T-helper 22 cell (primary cell): ENCODE measurements at places on chromosomes 1 and 21.

- DNase-seq, result no peak
Measured at GRCh38 chr1:246569248-246570238, 3.3 kb downstream of the CNST start.

DNA sequence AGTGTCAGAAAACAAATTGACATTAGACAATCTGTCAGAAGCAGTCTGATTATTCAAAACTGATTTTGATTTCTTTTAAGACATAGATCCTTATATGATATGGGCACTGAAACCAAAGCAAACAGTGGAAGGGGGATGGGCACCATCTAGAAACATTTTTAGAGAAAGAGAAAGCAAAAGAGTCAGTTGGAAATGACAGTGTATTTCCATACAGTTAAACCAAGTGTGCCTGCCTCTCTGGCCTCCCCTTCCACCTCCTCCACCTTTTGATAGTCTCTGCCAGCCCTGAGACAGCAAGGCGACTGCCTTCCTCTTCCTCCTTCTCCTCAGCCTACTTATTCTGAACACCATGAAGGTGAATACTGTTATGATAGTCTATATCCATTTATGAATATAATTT, 949.7 kb downstream of the AMY1C start:
- DNase-seq, result no peak

GRCh38 chr1:11598461-11598860, 55.8 kb downstream of the FBXO2 start:
- no peak for DNase-seq

DNA sequence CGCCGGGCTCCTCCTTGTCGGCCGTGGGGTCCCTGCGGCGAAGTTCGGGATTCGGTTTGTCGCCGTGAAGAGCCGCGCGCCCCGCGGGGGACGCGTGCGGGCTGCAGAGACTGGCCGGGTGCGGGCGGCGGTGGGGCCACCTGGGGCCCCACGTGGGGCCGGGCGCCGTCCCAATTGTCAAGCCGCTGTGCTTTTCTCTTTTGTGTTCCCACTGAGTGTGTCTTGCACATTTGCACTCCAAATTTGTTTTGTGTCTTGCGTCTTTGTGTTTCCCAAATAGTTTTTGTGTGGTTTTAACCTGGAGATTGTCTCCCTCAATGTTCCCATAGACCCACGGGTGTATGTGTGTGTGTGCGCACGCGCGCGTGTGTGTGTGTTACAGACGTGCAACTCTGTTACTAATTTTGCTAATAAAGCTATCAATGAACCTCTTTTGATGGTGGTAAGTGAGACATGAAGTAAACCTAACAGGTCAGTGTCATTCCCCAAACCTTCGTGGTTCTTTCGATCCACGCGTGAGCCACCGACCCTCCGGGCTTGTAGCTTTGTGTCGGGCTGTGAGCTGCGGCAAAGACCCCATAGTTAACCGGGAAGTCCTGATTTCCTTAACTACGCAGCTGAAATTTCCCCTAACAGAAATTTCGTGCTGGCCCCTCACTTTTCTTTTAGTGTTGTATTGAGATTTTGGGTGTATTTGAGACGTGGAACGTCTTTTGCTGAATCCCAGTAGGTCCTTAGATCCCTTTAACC, 708 bp downstream of the PRDM2 start:
- DNase-seq, result peak; percentile 6

GRCh38 chr21:38639571-38640354, 141.5 kb upstream of the ERG start:
- no peak for DNase-seq

- no peak for DNase-seq
Measured at GRCh38 chr1:11101347-11101746, 1.7 kb upstream of the EXOSC10 start.

DNA sequence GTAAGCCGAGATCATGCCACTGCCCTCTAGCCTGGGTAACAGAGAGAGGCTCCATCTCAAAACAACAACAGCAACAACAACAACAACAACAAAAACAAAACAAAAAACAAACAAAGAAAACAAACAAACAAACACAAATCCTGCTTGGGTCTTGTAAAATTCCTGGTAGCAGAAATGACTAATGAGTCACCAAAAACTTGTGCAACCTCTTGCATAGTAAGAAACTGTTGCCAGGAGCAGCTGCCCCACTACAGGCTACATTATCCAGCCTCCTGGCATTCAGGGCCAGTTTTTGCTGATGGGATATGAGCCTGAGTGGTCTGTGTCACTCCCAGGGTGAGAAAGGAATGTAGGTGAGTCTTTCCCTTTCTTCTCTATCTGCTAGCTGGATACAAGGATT, 245.4 kb downstream of the TNR start:
- DNase-seq, result no peak

DNA sequence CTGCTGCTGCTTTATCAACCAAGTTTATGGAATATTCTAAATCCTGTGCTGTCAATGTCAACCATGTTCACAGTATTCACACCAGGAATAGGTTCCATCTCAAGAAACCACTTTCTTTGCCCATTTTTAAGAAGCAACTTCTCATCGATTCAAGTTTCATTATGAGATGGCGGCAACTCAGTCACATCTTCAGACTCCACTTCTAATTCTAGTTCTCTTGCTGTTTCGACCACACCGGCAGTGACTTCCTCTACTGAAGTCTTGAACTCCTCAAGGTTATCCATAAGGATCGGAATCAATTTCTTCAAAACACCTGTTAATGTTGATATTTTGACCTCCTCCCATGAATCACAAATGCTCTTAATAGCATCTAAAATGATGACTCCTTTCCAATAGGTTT, 39.7 kb upstream of the IFNLR1 start:
- no peak for DNase-seq

DNA sequence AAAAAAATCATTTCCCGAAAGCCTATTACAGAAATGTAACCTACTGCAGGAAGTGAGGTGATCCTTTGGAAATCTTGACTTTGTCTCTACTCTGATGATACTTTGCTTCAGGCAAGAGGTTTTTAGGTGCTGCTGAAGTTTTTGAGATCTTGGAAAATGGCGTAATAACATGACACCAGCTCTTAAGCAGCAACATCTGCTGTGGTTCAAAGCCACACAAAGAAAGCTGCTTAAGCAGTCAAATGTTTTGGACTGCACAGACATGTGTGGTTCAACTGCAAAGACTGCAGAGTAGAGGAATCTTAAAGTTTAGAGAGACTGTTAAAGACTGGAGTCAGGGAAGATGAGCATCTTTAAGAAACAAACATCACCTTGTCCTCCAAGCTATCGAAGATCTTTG, 139.0 kb downstream of the RASAL2 start:
- DNase-seq, result no peak

- DNase-seq, result no peak
Measured at GRCh38 chr1:27392778-27393635, 585 bp downstream of the GPR3 start.

DNA sequence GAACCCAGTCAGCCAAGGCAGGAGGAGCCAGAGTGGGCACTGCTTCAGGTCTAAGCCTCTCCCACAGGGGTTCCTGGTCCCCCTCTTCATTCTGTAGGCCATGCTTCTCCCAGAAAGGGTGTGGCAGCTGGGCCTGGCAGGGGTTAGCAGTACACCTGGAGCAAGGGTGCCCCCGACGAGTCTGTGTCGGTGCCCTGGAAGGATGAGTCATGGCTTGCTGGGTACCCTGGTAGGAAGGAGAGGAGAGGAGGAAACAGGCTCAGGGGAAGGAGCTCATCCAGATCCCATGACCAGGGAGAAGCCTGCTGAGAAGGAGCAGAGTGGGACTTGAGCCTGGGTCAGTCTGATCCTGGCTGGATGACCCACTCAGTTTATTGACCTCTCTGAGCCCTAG, 10.3 kb downstream of the KDF1 start:
- DNase-seq, result no peak

DNA sequence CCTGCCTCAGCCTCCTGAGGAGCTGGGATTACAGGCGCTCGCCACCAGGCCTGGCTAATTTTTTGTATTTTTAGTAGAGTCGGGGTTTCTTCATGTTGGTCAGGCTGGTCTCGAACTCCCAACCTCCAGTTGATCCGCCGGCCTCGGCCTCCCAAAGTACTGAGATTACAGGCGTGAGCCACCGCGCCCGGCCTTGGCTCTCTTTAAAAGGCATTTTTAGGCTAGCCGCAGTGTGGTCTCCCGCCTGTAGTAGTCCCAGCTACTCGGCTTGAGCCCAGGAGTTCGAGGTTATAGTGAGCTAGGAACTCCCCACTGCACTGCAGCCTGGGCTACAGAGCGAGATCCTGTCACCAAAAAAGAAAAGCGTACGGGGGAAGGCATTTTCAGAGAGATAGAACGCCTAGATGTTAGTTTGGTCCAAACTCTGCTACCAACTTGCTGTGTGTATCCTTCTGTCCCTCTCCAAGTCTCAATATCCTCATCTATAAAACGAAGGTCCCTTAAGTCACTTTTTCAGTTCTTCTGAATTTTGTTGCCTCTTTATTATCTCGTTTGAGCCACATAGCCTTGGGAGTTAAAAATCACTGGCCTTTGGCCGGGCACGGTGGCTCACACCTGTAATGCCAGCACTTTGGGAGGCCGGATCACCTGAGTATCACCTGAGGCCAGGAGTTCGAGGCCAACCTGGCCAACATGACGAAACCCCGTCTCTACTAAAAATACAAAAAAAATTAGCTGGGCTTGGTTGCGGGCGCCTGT, 734 bp downstream of the MED18 start:
- no peak for DNase-seq

DNA sequence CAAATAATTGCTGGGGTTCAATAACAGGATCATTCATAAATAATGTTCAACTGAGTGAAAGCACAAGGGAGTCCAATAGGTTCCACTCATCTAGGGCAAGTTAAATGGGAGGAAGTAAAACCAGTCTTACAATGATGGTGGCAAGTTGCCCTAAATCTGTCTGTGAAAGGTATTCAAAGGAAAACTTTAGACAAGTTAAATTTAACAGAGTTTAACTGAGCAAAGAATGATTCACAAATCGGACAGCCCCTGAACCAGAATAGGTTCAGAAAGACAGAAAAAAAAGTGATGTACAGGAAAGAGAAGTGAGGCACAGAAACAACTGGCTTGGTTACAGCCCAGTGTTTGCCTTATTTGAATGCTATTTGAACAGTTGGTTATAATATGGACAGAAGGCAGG, 183.5 kb upstream of the ADGRL4 start:
- no peak for DNase-seq

DNA sequence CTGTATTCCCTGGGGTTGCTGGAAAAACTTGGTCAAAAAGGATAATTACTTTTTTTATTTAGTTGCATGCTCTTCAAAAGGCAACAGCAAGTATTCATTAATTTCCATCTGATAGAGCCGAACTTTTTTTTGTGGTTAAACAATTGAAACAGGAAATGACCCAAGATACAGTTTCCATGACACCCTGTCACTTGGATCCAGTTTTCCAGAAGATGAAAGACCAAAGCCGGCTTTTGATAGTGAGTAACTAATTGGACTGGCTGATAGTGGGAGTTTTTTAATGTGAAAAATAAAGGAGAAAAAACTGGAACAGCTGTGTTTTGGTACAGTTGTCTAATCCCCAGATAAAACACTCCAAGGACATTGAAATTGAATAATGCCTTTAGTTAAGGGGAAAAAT, 33.0 kb downstream of the CACHD1 start:
- no peak for DNase-seq
